Omental fat pad (tissue), 4 donors: ENCODE measurements at places on chromosomes 2 and 18.

- no peak for DNase-seq
These were observed 33.6 kb downstream of the PLEKHA3 start for GRCh38 chr2:178513876-178514275.

GRCh38 chr2:217069263-217070042, 209.6 kb upstream of the TNP1 start:
- no peak for DNase-seq

DNA sequence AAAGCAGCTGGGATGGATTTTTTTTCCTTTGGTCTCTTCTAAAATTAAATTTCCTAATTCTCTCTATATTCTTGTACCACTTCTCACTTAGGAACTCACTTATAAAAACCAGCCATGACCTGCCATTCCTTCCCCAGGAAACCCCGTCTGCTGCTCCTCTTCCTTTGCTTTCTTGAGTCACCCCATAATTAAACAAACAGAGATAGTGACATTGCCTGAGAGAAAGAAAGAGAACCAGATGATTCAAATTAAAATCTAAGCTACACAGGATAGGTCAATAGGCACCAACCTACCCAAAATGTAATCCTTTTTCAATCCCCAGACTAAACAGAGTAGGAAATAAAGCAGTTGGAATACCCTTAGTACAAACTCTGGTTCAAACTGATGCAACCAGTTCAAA, 9.7 kb downstream of the STK39 start:
- no peak for DNase-seq

DNA sequence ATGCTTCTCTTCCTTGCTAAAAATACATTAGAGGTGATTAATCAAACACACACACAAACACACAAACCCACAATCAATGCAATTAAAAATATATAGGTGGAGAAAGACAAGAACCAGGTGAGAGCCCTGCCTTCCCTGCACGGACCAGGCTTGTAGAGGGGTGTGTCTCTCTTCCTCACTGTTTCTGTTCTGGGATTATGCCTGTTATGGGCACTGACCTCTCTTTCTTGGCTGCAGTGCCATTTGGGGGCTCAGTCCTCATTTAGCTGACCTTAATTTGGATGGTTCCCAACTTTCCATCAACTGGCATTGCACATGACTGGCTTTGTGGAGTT, 89.8 kb downstream of the SH3RF3 start:
- DNase-seq = no peak

DNA sequence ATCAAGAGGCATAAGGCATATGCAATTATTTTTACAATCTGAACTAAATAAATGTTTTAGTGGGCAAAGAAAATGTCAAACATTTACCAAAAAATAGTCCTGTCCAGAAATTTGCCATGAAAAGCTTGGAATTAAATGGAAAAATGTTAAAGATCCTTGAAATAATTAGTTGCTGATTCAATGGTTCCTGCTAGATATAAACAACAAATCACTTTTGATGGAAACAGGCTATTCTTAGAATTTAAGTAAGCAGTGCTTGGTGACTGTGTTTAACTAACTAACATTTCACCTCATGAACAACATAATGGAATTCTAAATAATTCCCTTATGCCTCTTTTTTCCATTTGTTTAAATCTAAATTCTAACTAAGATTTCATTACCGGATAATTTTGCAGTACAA, 3.9 kb downstream of the RND3 start:
- DNase-seq = no peak

GRCh38 chr2:133940134-133940533, 313.7 kb upstream of the MGAT5 start:
- no peak for DNase-seq

- peak; percentile 94 for DNase-seq
These were observed 32.9 kb downstream of the HS1BP3 start for GRCh38 chr2:20617892-20618467.

DNA sequence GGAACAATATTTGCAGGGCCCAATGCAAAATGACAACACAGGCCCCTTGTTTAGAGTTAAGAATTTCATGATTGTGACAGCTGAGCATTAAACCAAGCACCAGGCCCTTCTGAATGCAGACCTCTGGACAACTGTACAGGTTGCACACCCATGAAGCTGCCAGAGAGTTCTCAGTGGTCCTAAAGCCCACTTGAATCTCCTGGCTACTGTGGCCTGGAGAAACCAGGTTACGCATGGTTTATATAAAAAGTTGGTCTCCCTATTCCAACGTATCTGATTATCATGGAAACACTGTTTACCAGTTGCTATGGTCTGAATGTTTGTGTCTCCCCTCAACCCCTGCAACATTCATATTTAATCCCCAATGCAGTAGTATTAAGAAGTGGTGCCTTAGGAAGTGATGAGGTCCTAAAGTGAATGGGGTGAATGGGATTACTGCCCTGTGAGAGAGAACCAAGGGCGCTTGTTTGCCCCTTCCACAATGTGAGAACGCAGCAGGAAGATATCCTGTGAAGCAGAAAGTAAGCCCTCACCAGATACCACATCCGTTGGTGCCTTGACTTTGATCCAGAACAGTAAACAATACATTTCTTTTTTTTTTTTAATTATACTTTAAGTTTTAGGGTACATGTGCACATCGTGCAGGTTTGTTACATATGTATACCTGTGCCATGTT, 48.0 kb upstream of the ANXA4 start:
- no peak for DNase-seq

DNA sequence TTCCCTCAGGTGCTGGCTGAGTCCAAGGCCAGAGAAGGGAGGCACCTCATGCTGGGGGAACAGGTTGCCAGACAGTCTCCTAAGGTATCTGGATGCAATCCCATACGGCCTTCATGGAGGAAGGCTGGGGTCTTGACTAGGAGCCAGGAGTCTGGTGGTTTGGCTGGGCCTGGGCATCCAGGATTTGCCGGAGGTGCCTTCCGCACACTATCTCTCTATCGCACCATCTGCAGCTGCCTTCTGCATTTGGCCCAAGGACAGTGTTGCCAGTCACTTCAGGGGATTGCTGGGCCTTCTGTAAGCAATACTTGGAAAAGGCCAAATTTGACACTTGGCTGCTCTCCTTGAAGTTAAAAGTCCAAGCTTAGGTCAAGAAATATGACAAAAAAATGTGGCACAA, 327.2 kb downstream of the EN1 start:
- no peak for DNase-seq

DNA sequence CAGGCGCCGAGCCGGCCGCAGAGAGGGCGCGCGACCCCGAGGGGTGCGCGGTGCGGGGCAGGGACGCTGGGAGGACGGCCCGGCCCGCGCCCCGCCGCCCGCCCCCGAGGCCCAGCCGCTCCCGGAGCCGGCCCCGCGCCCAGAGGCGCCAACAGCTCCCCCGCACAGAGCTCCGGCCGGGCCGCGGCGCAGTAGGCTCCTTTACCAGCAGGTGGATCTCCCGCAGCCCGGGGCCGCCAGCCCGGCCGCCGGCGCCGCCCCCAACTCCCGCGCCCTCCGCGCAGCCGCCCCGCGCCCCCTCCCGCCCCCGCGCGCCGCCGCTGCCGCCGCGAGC, 258 bp downstream of the MGAT4A start:
- no peak for DNase-seq

GRCh38 chr18:50662775-50663383, 103.0 kb downstream of the MAPK4 start:
- no peak for DNase-seq
